ENCODE measurements at places on chromosomes 2 and 18.
A peak's percentile ranks its signal among the peaks of the same experiment; 100 is the strongest.

- DNase-seq: no peak
Observed at GRCh38 chr2:196113061-196113974, 44.7 kb upstream of the DNAH7 start.

- no peak for DNase-seq
Observed at GRCh38 chr2:222960126-222960525, 91.9 kb upstream of the KCNE4 start.

DNA sequence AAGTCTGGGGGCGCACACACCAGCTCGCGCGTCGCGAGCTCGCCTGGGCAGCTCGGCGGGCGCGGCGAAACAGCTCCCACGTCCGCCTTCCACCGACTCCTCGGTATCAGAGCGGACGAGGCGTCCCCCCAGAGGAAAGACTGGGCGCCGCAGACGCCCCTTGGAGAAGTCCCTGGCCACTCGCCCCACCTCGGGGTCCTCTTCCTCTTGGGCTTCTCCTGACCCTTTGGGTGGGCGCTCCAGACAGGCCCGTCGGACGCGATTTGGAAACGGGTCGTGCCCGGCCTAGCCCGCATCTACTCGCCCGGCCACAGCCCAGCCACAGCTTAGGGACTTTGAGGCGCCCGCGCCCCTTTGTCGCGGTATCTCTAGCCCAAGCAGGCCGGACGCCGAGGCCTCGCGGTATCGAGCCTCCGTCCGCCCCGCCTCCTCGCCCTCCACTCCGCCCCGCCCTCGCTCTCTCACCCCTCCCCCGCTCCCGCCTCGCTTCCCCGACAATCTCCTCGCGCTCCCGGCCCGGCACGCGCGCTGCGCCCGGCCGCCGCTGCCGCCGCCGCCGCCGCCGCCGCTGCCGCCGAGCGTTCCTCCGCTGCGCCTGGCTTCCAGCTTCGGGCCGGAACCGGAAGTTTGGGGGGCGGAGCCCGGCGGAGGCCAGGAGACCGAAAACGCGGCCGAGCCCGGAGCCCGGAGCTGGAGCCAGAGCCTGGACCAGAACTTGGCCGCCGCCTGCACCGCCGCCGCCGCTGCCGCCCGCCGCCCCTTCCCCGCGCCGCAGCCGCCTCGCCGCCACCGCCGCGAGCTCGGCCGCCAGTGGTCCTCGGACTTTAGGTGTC lies 749 bp upstream of the ACVR2A start:
- DNase-seq: peak; percentile 80

DNA sequence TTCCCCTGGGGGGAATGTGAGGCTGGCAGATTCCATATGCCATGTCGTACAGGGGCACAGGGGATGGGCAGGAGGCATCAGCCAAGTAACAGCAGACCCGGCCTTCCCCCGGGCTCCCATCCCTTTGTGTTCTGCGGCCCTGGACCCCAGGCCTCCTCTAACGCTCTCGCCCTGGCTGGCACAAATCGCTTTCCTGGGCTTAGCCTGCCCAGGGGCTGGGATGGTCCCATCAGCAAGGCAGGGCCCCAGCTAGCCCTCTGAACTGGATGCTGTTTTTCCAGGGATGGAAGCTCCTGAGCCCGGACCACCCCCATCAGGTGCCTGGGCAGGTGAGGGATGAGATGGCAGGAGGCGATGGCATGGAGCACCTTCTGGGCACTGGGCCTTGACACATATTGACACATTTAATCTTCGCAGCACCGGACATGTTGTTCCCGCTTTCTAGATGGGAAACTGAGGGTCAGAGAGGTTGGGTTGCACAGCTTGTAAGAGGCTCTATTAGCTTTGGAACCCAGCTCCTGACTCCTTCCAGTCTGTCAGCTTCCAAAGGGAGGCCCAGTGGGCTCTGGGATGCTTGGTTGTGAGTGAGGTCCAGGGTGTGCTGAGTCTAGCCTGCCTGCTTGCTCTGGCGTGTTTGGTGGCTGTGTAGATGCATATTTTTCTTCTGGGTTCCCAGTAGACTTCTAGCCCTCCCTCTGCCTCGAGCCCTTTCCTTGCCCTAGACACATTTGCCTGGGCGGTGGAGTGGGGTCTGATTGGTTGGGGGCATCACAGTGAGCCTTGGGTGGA lies 40.3 kb downstream of the GLI2 start:
- DNase-seq: no peak

DNA sequence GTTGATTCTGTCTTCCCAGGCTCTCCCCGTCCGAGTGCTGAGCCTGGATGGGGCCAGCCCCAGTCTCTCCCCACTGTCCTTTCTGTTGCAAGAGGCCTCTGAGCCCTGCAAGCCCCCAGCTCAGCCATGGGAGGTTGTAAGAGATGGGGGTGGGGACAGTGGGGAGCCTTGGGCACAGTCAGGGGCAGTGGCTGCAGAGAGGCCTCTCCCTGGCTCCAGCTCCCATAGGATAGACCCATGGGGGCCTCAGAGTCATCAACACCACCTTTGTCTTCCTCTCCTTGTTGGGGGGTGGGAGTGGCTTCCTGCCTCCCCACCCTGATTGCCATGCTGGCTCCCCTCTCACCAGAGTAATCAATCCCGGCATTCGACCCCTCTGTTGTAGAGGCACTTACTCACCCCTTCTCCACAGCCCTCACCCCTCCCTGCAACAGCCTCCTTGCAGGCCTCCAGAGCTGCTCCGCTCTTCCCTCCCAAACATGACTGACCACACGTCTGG lies 37.5 kb upstream of the NPAS2 start:
- no peak for DNase-seq

DNA sequence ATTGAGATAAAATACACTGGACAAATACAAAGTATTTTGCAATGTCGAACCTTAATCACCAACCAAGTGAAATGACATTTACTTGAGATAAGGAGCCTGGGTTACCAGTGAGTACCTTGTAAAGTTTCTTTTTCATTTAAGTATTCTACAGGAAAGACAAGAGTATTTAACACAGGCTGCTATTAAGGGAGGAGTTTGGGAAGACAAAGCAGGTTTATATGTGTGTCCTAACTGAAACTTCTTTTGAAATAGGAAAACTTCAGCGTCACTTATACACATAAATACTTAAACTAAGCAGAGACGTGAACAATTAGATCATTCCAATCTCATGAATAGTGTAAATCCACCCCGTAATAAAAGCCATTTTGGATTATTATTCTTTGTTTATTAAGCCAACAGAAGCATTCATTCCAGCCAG lies 126.7 kb upstream of the CYP26B1 start:
- no peak for DNase-seq

GRCh38 chr2:133765658-133766057 lies 197.4 kb upstream of the NCKAP5 start:
- DNase-seq: no peak

- no peak for DNase-seq
Observed at GRCh38 chr18:8989017-8989416, 113.5 kb upstream of the NDUFV2 start.

- no peak for DNase-seq
Observed at GRCh38 chr2:65344689-65345088, 87.7 kb downstream of the SPRED2 start.

DNA sequence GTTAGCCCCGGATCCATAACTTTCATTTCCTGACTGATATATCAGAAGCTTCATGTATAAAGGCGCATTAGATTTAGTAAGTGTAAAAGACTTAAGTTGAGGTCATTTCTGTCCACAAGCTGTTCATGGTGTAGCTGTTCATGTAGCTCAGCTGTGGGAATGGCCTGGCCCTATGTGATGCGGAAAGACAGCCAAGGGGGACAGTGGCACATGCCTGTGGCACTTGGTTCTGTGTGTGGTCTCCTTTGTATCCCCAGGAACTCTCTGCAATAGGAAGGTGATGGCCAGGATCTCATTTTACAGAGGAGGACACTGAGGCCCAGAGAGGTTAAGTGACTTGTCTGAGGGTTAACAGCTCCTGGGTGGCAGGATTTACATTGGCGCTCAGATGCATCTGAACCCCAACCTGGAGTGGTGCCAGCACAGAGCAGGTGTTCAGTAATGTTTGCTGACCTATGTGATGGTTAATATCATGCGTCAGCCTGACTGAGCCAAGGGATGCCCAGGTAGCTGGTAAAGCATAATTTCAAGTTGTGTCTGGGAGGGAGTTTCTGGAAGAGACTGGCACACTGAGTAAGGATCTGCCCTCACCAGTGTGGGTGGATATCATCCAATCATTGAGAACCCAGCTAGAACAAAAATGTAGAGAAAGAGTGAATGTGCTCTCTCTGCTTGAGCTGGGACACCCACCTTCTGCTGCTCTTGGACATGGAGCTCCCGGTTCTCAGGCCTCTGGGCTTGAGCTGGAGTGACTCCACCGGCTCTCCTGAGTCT lies 25.4 kb downstream of the HPCAL1 start:
- DNase-seq: no peak

GRCh38 chr18:36580266-36580665 lies 248.5 kb downstream of the TPGS2 start:
- DNase-seq: no peak

- DNase-seq: no peak
Observed at GRCh38 chr2:235263205-235264120, 230.4 kb upstream of the AGAP1 start.

DNA sequence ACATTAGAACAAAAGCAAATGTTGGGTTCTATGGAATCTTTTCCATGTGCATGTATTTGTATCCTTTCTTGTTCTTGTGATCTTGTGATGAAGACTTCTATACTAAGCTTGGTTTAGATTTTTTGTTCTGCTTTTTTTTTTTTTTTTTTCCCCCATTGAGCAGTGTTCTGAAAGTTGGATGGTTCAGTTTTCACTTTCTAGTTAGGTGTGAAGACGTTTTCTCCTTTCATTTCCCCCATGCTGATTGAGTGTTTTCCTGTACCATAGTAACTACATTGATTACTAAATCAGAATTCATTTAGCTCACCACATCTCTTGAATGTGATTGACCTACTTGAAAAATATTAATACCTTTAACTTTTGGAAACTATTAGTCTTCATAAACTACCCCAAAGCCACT lies 34.1 kb downstream of the NOP58 start:
- DNase-seq: no peak

GRCh38 chr2:59233448-59233847 lies 992.3 kb upstream of the FANCL start:
- no peak for DNase-seq

GRCh38 chr18:3692113-3692621 lies 242.2 kb downstream of the TGIF1 start:
- no peak for DNase-seq

DNA sequence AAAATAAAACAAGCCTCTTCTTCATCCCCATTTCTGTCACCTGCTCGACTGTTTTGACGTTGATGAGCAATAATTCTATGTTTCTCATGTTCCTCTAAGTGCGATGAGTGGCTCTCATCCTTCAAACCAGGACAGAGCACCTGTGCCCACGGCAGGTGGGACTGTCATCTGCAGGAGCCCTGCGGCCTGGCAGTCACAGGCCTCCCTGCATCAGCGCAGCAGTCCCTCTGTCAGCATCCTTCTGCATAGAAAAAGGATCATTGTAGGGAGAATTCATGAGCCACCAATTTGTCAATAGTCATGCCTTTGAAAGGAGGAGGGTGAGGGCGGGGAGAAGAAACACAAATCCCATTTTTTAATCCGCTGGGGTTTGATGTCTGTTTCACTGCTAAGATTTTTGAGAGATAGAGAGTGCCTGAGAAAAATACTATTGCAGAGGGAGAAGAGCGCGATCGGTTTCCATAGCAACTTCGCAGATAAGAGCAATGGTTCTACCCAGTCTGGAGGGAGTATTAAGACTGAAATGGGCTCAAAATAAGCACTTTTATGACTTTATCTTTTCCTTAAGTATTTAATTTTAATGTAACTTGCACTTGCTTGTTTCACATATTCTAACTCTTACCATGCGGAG lies 234.3 kb upstream of the NCKAP5 start:
- no peak for DNase-seq

GRCh38 chr2:115584507-115584906 lies 1142.1 kb downstream of the DPP10 start:
- DNase-seq: no peak

DNA sequence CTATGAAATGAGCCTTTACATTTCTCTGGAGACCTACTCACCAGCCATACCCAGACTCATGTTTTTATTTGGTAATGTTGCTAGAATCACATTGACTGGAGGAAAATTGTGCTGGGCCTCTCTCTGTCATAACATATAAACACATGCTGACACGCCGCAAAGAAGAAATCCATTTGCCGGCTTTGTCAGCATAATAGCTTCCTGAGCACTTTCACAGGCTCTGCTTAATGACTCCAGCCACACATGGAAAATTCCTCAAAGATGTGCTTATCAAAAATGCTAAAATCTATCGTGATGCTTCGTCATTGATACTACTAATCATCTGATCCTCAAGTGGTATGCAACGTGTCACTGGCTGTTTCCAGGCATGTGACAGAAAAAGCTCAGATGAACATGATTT lies 63.1 kb downstream of the RND3 start:
- DNase-seq: no peak

- no peak for DNase-seq
Observed at GRCh38 chr2:74072565-74072964, 75.1 kb downstream of the BOLA3 start.

DNA sequence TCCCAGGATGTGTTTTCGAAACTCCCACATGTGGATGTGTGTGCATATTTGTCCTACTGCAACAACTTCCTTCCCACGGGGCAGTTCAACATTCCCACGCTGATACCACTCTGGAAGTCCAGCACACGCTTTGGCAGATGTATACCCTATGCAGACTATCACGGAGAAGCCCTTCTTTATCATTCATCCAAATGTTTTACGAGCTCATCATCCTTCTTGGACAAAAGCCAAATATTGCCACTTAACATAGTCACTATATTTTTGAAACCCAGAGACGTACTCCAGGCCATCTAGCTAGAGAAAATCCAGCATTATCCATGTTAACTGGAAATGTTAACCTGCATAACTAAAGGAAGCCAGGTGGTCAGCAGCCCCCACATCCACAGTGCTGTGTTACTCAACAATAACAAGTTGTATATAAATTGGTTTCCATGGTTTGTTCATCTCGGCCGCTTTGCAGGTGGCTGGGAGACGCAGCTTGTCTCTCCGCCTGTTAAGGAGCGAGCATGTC lies 131.5 kb downstream of the ZNF532 start:
- no peak for DNase-seq

- no peak for DNase-seq
Observed at GRCh38 chr2:161123531-161124030, 36.6 kb upstream of the TANK start.

DNA sequence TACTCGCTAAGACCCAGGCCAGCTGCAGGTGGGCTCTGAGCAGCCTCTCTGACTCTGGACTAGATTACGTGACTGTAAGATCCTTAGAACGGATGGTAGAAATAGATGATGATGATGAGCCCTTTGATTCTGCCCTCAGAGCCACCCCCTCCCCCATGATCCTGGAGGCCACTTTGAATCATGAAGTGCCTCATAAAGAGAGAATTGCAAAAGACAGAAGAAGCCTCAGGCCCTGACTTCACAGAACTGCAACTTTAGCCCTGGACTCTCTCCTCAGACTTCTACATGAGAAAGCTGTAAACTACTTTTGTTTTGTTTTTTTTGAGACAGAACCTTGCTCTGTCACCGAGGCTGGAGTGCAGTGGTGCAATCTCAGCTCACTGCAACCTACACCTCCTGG lies 15.4 kb upstream of the TET3 start:
- no peak for DNase-seq

GRCh38 chr2:12300019-12300602 lies 416.6 kb upstream of the TRIB2 start:
- DNase-seq: no peak

Measured in T-helper 17 cell (primary cell).